Right lung (tissue), 10 donors: ENCODE measurements at places on chromosomes 2 and 18. TPM values are rescaled to one million over a fixed set of nuclear protein-coding genes. Genes with fewer than 3 reads are reported as not detected.

The ARHGEF33 gene
- 2.2 TPM for polyA plus RNA-seq

The DNAJB2 gene
- 56.5 TPM for polyA plus RNA-seq

The PPP1R1C gene
- 5.0 TPM for polyA plus RNA-seq

The ALKAL2 gene
- 7.5 TPM for polyA plus RNA-seq

The FOXI3 gene
- not detected for polyA plus RNA-seq

The SKOR2 gene
- 0.06 TPM for polyA plus RNA-seq

The CCDC141 gene
- polyA plus RNA-seq = 3.4 TPM

The AOX1 gene
- 13.3 TPM for polyA plus RNA-seq

The CD8B gene
- 0.40 TPM for polyA plus RNA-seq

The OBSL1 gene
- 139 TPM for polyA plus RNA-seq

The LYPD1 gene
- 0.46 TPM for polyA plus RNA-seq

The PKP4 gene
- 81.1 TPM for polyA plus RNA-seq

The PTPRN gene
- 0.68 TPM for polyA plus RNA-seq

The POTEC gene
- polyA plus RNA-seq = not detected

The PRSS56 gene
- polyA plus RNA-seq = 0.13 TPM
